Omental fat pad (tissue), 4 donors: ENCODE measurements at places on chromosomes 12 and 14.

DNA sequence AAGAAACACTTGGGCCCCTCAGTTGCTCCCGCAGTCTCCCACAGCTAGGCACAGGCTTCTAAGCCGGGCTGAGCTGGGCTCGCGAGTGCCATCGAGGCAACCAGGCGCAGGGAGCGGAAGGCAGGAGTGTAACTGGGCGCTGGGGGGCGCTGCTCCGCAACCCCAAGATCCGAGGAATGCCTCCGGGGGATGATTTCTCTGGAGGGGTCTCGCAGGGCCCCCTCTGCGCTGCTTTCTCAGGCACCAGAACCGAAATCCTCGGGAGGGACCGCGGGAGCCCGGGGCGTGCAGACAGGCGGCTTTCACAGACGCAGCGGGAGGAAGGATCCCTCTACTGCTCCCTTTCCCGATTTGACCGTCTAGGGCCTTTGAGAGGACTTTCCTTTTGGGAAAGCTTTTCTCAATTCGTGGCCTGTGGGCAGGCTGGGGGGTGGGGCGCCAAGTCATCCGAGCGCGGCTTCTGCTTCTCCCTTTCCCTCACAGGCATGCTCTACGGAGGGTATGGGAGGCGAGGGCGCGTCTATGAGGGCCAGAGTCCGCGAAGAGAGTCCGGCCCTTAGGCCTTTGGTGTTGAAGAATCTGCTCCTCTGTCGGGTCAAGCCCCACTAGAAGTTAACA, 4.3 kb upstream of the NKX2-1 start:
- DNase-seq, result no peak

DNA sequence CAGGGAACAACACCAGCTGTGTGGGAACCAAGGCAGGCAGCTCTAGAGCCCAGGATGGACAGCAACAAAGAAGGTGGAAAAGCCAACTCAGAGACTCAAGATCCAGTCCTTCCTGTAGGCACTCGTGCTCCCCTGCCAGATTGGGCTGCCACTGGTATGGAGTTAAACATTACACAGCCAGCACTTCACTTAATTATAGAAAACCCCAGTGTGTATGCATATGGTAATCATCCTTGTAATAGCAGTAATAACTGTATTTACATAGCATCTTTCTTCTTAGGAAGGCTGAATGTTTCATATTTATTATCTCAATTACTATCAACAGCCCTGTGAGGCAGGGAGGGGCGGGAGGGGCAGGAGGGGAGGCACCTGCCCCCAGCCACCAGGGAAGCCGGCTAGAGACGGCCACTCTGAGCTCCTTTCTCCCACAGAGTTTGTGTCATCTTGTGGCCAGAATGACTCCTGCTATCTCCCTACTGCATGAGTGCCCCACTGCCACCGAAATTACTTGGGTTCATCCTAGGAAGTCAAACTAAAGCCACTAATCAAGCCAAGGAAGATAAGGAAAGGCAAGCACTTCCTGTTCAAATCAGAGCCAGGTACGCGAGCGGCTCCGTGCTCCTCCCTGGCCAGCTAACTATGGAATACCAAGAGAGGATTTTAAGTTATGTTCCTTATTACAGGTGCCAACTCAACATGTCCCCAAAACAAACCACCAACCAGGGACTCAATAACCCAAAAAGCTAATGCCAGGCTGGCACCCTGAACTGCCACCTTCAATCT, 15.7 kb upstream of the RAB35 start:
- DNase-seq, result no peak

DNA sequence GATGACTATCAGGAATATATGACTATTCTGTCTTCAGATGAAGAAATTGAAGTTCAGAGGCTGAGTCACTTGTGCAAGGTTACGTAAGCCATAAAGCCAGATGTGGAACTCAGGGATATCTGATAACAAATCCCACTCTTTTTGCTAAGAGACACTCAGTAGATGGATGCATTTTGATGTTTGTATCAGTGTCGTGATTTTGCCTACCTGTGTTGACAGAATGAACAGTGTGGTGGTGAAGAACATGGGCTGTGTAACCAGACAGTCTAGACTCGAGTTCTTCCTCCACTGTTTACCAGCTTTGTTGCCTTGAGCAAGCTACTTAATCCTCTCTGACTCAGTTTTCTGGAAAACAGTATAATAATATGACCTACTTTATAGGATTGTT, 93.9 kb downstream of the DAAM1 start:
- DNase-seq, result no peak

DNA sequence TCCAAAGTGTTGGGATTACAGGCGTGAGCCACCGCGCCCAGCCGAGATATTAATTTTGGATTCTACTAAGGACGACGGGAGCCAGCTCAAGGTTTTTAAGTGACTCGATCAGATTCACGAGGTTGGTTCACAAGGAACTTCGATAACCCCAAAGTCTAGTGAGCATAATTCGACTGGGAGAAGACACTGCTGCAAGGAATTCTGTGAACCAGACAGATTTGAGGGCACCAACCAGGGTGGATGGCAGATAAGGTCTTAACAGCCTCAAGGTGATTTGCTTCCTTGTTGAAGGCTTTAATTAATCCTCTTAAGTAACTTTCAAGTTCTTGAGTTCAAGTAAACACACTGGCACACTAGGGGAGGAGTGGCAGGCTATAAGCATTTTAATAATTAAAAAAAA, 1.1 kb upstream of the KLHDC2 start:
- no peak for DNase-seq

DNA sequence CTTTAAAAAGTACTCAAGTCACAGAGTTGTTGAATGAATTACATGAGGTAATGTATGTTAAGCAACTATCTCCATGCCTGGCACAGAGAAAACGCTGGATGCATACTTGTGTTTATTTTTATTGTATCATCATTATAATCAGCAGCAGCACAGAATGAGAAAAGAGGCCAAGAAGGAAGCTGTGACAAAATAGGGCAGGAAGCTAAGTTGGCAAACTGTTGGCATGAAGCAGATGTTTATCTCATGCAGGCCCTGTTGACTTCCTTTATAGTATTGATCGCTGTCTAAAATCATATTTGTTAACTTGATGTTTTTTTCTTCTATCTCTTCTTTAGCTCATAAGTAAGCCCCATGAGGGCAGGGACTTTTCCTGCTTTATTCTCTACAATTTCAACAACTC, 466.6 kb downstream of the TRHDE start:
- no peak for DNase-seq

DNA sequence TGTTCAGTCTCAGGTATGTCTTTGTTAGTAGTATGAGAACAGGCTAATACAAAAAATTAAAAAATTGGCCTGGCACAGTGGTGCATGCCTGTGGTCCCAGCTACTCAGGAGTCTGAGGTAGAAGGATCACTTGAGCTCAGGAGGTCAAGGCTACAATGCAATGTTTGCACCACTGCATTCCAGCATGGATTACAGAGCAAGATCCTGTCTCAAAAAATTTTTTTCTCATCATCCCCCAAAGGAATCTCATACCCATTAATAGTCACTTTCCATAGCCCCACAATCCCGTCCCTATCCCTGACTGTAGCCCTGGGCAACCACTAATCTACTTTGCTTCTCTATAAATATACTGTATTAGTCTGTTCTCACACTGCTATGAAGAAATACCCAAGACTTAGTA, 57.8 kb downstream of the TTC8 start:
- DNase-seq, result no peak

GRCh38 chr14:106841701-106842100, 1315.3 kb downstream of the TMEM121 start:
- DNase-seq, result no peak

GRCh38 chr14:89425931-89426330, 8.9 kb upstream of the FOXN3 start:
- DNase-seq, result no peak

DNA sequence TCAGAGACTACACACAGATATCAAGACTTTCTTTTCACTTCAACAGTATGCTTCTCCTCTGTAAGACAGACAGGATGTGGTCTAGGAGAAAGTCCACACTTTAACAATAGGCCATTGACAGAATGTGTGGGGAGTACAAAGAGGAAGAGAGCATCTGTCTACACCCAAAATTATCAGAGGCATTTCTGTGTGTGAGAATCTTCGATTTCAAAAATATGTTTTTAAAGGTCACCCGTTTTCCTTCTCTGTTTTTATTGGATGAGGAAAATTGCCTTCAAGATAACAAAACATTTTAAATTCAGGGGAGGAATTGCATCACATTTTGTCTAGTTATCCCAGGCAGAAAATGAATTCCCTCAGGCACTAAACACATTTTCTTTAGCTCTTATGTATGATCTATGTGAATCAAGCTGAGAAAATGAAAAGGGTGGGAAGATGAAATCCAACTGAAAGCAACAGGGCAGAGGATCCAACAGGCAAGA, 16.4 kb downstream of the NAV3 start:
- DNase-seq, result no peak

DNA sequence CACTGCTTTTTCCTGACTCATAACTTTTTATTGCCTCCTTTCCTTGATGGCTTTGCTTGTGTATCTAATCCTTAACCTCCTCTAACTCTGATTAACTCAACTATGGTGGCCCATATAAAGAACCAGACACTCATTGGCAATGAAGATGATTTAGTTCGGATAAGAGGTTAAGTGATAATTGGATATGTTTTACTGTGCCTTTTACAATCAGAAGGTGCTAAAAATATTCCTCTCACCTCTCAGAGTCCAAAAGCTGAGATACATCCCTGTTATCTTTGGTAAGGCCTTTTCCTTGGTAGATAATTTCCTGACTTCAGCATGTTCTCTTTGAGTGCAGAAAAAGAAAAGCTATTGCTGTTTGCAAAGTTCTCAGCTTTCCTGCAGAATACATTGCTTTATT, 367.7 kb downstream of the SLC16A7 start:
- no peak for DNase-seq

GRCh38 chr12:40668099-40668529, 24.1 kb upstream of the CNTN1 start:
- DNase-seq, result no peak

GRCh38 chr12:50517421-50518048, 12.8 kb downstream of the DIP2B start:
- no peak for DNase-seq

DNA sequence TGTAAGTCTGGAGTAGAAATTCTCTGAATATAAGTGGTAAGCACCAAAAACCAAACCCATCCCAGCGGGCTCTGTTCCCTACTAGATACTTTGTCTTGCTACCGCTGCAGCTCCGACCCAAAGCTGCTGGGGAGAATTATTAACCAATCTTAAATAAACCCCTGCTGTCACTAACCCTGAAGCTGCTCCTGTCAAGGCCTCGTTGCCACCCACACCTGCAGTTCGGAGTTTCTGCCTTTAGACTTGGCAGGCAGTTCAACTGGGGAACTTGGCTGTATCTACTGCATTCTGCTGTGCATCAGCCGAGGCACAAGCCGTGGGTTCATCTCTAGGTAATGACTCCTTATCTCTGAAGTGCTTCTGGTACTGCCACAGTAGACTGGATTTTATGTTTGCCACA, 55.5 kb downstream of the PPM1A start:
- no peak for DNase-seq
